ENCODE measurements at places on chromosomes 3 and 15. TPM values are rescaled to one million over a fixed set of nuclear protein-coding genes. Genes with fewer than 3 reads are reported as not detected.
A peak's percentile ranks its signal among the peaks of the same experiment; 100 is the strongest.

DNA sequence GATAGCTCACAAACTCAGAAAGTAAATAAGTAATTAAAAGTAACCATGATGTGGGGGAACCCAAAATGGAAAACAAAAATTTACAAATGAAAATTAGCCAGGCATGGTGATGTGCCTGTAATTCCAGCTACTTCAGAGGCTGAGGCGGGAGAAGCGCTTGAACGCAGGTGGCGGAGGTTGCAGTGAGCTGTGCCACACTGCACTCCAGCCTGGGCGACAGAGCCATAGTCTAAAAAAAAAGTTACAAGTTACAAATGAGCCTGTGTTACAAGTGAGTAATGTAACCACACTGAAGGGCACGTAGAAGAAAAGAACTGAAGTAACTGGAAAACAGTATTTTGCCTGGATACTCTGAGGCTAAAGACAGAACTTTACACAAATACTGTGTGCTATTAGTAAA is 11.3 kb downstream of the EXOSC7 start:
- H3K4me3 ChIP-seq = no peak overlapping the region
- peaks cover 5% of the 10 kb centered on the region for H3K4me1 ChIP-seq
- no peak overlapping the region for H3K27ac ChIP-seq
- H3K27me3 ChIP-seq = no peaks in the 10 kb centered on the region

DNA sequence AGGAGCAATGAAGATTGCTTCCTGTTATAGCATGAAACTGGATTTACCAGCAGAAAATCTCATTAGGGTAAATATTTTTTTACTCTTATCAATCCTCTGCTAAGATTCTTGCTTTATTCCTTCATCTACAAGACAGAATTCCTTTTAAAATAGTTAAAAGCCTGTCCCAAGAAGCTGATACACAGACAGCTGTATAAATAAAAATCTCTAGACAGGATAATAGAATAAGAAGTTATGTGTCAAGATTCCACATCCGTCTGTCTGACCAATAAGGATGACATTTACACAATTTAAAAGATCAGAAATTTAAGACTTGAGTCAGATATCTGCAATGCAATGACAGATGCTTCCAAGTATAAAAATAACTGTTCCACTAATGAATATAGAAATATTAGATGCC is 57.6 kb downstream of the SSR3 start:
- no peak for DNase-seq
- H3K4me3 ChIP-seq = no peak overlapping the region
- H3K4me1 ChIP-seq = no peaks in the 10 kb centered on the region
- no peaks in the 10 kb centered on the region for H3K36me3 ChIP-seq
- no peaks in the 10 kb centered on the region for H3K27me3 ChIP-seq

- no peaks in the 10 kb centered on the region for H3K36me3 ChIP-seq
- no peaks in the 10 kb centered on the region for H3K4me1 ChIP-seq
- no peak overlapping the region for H3K27ac ChIP-seq
- no peak for DNase-seq
- no peaks in the 10 kb centered on the region for H3K27me3 ChIP-seq
- no peak overlapping the region for H3K4me3 ChIP-seq
Measured at GRCh38 chr3:22980346-22980745, 222.8 kb upstream of the UBE2E2 start.

DNA sequence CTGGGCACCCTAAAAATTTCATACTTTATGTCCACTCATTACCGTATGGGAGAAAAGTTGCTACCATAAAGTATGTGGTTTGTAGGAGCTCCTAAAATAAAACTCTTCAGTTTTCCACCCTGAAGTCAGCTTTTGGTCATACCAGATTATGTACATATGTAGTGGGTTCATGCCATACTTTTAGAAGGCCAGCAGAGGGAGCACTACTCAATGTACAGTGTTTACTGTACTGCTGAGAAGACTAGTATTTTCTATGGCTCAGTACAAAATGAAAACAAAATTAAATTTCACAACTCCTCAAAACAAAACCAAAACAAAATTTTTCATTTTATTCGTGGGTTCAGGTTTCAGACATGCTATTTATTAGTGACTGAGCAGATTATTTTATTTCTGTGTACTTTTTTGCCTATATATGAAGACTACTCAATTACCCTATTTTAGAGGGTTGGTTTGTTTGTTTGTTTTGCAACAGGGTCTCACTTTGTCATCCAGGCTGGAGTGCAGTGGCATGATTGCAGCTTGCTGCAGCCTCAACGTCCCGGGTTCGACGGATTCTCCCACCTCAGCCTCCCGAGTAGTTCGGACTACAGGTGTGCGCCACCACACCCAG is 24.3 kb downstream of the NXPE3 start:
- H3K27me3 ChIP-seq = no peaks in the 10 kb centered on the region
- H3K36me3 ChIP-seq = peaks cover 14% of the 10 kb centered on the region
- H3K4me3 ChIP-seq = no peak overlapping the region
- H3K4me1 ChIP-seq = 0 out of 2 replicates have a peak, but pooled peaks cover 2% of the 10 kb centered on the region

DNA sequence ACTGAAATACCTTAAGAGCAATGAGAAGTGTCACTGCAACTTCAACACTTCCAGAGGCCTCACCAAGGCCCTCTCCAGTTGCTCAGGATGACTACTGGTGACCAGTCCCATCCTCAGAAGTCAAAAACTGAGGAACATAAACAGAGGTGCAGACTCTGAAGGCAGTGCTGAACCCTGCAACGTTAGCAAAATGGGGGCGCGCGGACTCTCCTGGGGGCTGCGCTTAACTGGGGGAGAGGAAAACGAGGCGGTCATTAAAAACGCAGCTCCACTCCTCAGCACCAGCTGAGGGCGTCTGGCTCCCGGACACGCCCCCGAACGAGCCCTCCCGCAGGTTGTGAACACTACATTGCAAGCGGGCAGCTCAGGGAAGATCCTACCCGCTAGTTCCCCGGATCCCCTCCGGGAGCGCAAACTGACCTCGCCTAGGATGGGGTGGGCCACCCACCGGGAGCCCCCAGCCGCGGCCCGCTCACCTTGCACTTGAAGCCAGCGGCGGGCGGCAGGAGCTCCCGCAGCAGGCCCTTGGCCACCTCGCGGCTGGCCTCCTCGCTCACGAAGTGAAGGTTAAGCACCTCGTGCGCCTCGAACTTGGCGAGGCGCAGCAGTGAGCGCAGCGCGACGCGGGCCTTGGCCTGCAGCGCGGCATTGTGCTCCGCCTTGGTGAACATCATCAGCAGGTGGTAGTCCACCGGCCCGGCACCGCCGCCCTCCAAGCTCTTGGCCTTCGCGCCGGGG is 711 bp downstream of the XXYLT1 start:
- H3K4me1 ChIP-seq = peaks cover 3% of the 10 kb centered on the region
- DNase-seq = peak; percentile 76
- peak overlapping the region; percentile 92 for H3K4me3 ChIP-seq

- no peak overlapping the region for H3K4me3 ChIP-seq
- DNase-seq = no peak
- no peaks in the 10 kb centered on the region for H3K36me3 ChIP-seq
- H3K27ac ChIP-seq = no peak overlapping the region
- no peaks in the 10 kb centered on the region for H3K27me3 ChIP-seq
Measured at GRCh38 chr3:49638445-49638844, 35.7 kb upstream of the APEH start.

PCOLCE2 gene
- total RNA-seq = 6.8 TPM

CPA3 gene
- total RNA-seq = not detected
